ENCODE measurements at places on chromosomes 5 and 9. TPM values are rescaled to one million over a fixed set of nuclear protein-coding genes. Genes with fewer than 3 reads are reported as not detected.

PPP3R2 gene
- not detected for total RNA-seq

ADAMTS13 gene
- total RNA-seq = 2.0 TPM

GRCh38 chr9:113471566-113471965, 8.0 kb downstream of the RGS3 start:
- no peak for DNase-seq

DNA sequence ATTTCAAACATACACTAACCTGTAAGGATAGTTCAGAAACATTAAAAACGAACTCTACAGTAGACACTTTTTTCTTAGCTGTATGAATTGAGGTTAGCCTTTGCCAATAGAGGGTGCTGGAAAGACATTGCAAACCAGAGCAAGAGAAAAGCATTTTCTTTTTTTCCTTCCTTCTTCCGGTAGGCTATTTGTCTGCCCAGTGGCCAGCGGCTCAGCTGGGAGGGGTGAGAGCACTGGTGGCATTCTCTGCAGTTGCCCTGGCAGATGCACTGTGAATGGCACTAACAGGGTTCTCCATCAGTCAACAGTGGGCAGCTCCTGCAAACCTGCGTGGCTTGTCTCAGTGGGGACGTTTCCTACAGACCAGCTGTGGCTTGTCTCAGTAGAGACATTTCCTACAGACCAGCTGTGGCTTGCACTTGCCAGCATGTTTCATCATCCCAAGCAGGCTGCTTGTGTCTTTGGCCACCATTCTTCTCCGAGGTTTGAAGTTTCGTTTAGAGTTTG, 984.5 kb upstream of the CDH18 start:
- no peak for DNase-seq

- DNase-seq = no peak
These were observed 69.9 kb downstream of the FGF1 start for GRCh38 chr5:142615948-142616347.

- no peak for DNase-seq
These were observed 562.4 kb downstream of the EBF1 start for GRCh38 chr5:158537366-158537765.

GRCh38 chr5:13601112-13601511, 343.4 kb downstream of the DNAH5 start:
- DNase-seq = no peak

DNA sequence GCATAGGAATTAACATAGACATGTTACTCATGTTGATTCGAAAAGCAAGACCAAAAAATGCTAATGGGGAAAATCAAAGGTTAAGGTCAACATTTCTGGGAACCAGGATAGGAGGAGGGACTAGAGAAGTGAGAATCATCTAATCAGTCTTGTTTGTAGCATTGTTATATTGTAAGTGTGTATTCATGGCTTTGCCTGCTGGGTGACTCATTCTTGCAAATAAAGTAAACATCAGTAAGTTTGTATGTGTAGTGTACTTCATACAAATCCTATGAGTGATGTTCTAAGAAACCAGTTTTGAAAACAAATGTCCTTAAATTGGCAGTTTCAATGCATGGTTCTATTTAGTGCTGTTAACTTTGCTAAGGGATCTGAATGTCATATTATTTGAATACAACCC, 79.0 kb upstream of the TMEM252 start:
- DNase-seq = no peak

DNA sequence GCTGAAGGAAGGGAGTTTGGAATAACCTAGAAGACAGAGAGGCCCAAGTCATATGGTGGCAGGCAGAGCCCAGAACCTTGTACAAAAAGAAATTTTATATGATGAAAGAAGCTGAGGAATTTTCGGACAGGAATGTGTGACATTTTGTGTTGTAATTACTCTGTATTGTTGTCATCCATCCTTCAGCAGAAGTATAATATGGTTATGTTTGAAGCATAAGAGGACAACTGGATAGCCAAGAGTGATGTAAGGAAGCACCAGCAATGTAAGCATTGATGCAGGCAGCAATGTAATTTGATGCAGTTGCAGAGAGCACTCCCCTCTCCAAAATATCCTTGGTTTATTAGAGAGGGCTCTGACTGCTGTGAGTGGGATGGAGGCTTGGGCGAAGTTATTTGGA, 19.1 kb upstream of the SNX2 start:
- no peak for DNase-seq

DNA sequence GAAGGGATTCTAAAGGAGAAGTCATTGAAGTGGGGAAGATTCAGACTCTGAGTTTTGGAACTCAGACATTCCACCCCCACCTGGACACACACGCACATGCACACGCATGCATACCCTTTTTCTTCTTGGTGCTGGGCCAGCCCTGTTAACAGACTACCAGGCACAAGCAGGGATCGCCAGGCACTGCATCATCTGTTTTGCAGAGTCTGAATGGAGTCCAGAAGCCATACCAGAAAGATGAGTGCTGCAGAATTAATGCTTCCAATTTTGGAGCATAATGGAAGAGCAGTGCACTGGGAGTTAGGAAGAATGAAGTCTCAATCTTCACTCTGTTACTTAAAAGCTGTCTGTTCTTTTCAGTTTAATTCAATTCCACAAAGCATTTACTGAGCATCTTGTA, 95.5 kb downstream of the PDE8B start:
- DNase-seq = no peak
